D721Med (cell line): ENCODE measurements at places on chromosomes 7 and 10.

DNA sequence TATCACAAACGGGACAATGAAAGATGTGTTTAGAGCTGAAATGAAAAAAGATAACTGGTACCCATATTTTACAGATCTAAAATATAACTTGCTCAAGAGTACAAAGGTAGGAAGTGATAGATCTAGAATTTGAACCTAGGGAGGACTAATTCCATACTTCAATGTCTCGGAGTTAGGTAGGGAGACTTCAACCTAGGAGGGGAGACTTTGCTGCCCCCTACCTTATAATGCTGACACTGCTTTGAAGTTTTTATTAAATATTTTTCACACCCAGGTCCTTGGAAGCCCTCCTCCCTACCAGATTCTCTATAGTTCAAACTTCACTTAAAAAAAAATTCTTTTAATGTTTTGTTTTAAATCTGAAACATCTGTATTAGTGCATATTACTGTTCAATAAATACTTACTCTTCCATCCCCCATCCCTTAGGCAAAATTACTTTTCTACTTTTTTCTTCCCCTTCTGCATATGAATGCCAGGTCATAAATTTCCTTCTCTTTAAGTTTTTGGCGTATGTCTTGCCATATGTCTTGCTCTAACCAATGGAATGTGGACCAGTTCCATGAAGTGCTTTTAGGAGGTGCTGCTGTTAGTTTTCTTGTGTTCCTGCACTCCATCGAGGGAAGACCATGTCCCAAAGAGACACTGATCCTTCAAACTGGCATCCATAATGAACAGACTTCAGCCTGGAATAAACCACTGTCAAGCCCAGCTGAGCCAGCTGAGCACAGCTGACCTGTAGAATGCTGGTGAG is 57.8 kb downstream of the MICU1 start:
- DNase-seq: no peak

- DNase-seq: no peak
Observed at GRCh38 chr7:255721-256361, 34.1 kb upstream of the FOXL3 start.

GRCh38 chr10:89206402-89207180 is 526 bp downstream of the CH25H start:
- no peak for DNase-seq

DNA sequence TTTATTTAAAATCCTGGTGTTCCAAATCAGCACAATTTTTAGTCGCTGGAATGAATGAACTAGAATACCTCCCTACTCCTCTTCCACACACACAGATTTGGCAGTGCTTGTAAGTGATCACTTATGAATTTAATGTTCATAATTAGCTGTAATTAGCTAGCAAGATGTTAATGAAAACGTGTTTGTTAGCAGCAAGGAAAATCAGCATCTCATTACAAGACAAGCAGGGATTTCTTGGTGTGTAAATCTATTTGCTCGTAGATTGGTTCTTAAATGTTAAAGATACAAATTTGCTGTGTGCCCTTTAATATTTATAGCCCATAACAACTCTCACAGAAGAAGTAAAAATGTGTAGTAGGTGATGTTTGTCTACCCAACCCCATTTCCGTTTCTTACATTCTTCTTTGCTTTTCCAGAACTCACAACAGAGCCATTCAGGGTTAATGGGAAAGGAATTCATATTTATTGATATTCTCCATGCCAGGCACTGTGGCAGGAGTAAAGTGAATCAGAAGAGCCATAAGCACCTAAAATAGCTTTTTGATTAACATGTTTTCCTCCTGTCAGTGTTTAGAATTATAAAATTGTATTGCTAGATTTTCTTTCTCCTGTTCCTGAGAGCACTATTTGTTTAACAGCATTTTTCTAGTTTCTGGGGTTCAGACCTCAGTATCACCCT is 49.6 kb downstream of the SEMA3C start:
- no peak for DNase-seq

GRCh38 chr10:3738855-3739350 is 46.1 kb downstream of the KLF6 start:
- no peak for DNase-seq

- no peak for DNase-seq
Observed at GRCh38 chr10:96608262-96608661, 21.4 kb upstream of the TM9SF3 start.

GRCh38 chr10:106576534-106576933 is 588.0 kb downstream of the SORCS1 start:
- no peak for DNase-seq

DNA sequence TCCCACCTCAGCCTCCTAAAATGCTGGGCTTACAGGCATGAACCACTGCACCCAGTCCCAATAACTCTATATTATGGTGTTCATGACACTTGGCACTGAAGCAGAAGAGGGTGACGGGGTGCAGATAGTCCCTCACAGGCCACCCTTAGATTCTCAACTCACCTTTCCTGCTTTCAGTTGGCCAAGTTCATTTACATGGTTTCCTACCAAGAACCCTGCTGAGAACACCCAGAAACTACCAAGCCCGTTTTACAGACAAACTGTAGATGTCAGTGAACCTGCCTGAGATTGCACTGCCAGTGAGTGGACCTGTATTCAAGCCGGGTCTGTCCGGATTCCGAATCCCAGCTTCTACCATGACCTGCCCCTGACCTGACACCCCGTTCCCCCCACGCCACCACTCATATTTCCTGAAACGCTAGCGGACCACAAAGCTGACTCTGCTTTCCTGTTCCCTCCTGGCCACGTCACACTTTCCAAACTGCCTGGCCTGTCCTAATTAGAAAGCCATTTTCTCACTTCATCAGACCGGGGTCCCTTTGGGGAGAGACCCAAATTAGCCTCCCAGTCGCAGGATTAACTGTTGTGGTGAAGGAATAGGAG is 17.3 kb downstream of the GRID2IP start:
- DNase-seq: no peak
